Activated T-helper 17 cell treated with anti-CD3 and anti-CD28 coated beads, Interleukin-2, amount 50 U/mL, for 72 hours (primary cell): ENCODE measurements at places on chromosomes 1 and 21.

- no peaks in the 10 kb centered on the region for H3K4me1 ChIP-seq
- H3K27ac ChIP-seq = no peak overlapping the region
- H3K36me3 ChIP-seq = no peaks in the 10 kb centered on the region
Measured at GRCh38 chr1:59564192-59564891, 250.4 kb upstream of the HOOK1 start.

DNA sequence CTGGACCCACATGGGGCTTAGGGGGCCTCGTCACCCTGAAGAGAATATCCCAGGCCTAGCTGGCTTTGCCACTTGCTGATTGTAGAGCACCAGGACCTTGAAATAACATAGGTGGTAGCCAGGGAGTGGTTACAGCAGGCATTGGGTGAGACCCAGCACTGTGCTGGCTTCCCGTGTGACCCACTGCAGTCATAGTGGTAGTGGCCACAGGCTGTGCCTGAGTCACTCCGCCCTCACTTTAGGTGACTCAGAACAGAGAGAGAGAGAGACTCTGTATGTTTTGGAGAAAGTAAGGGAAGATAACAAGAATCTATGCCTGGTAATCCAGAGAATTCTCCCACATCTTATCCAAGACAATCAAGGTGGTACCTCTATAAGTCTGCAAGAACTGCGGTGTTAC is 98.7 kb upstream of the LHX8 start:
- H3K4me1 ChIP-seq = no peaks in the 10 kb centered on the region
- no peaks in the 10 kb centered on the region for H3K36me3 ChIP-seq
- ATAC-seq = peak; percentile 44
- H3K27ac ChIP-seq = no peak overlapping the region
- no peak overlapping the region for H3K4me3 ChIP-seq

- no peak for ATAC-seq
- H3K27me3 ChIP-seq = peaks cover 22% of the 10 kb centered on the region
- peaks cover 7% of the 10 kb centered on the region for H3K4me1 ChIP-seq
- no peak overlapping the region for H3K27ac ChIP-seq
- peak overlapping the region; percentile 24 for H3K4me3 ChIP-seq
Measured at GRCh38 chr1:157073944-157074685, 25.5 kb downstream of the ETV3L start.

DNA sequence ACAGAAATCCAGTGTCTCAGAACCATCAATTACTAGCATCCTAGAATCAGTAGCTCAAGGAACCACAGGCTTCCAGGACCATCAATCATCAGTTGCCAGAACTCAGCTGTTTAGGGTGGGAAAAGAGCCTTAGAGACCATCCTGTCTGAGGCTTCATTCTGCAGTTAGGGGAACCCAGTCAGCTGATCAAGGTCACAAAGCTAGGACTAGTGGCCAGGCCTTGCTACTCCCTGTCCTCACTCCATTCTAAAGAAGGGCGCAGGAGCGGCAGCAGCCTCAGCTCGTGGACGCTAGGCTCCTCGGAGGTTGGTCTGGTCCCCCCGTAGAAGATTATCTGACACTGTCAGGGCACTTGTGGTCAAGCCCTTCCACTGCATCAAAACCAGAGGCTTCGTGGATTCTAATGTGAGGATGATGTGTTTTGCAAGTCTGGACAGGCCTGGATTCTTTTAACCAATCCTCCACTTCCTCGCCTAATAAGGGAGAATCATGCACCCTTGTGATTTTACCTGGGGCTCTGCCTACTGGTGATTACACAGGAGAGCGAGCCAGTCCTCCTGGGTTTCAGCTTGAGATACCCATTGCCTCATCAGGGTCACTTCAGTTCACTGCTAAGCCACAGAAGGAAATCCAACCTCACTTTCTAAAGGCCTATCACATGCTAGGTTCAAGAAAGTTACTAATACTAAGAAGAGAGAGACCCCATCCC is 41.7 kb upstream of the IFFO2 start:
- H3K36me3 ChIP-seq = no peaks in the 10 kb centered on the region
- no peak for ATAC-seq
- peaks cover 4% of the 10 kb centered on the region for H3K27me3 ChIP-seq
- no peak overlapping the region for H3K4me3 ChIP-seq
- peaks cover 3% of the 10 kb centered on the region for H3K4me1 ChIP-seq

DNA sequence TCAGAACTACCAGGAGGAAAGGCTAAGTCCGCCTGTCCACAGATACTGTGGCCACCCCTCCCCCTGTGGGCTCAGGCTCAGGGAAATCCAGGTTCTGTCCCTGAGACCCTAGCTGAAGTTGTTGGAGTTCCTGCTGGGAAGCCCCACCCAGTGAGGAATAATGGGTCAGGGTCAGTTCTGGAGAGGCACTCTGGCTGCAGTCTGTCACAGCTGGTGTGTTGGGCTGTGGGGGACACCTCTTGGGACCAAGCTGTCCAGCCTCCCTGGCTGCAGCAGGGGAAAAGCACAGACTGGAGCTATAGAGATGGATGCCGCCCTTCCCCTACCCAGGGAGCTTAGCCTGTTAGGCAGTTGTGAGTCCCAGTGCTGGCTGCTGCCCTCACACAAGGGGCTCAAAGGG is 65.1 kb upstream of the RGS21 start:
- no peaks in the 10 kb centered on the region for H3K4me1 ChIP-seq
- no peak for ATAC-seq
- H3K36me3 ChIP-seq = no peaks in the 10 kb centered on the region
- H3K4me3 ChIP-seq = no peak overlapping the region
- no peaks in the 10 kb centered on the region for H3K27me3 ChIP-seq

DNA sequence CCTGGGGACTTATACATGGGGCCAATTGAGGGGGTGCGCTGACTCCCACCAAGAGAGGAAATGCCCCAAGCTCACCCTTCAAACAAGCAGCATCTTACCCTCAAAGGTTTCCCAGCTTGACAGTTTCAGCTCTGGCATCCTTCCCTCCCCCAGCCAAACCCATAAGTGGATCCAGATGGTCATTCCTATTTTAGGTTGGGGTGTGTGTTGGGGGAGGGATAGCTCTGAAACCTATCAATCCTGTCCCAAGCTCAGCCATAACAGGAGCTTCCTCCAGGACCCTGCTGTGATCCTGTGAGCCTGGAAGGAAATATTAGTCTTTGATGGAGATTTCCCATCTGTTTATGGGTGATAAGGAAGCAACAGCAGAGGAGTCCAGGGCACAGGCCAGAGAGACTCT is 3.4 kb upstream of the TMEM222 start:
- no peak overlapping the region for H3K27ac ChIP-seq
- peaks cover 5% of the 10 kb centered on the region for H3K36me3 ChIP-seq
- peaks cover 8% of the 10 kb centered on the region for H3K27me3 ChIP-seq
- no peak overlapping the region for H3K4me3 ChIP-seq
- ATAC-seq = no peak

DNA sequence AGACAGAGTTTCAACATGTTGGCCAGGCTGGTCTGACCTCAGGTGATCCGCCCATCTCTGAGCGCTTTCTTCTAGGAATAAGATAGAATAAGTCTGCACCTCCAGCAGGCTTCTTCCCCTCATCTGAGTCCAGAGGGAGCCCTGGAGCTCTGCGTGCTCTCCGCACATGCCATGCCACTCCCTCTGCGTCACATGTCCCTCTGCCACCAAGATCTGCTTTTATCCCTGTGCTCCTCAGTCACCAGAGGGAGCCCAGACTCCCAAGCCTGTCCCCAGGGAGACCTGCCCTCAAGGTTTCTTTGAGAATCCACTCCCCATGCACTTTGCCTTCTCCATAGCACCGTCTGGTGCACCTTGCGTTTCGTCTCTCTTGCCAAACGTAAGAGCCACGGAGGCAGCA is 213.0 kb downstream of the CAMTA1 start:
- peaks cover 3% of the 10 kb centered on the region for H3K4me1 ChIP-seq
- H3K27ac ChIP-seq = no peak overlapping the region
- H3K27me3 ChIP-seq = peaks cover 28% of the 10 kb centered on the region
- no peak for ATAC-seq
- H3K4me3 ChIP-seq = no peak overlapping the region

GRCh38 chr1:224619209-224619608 is 3.1 kb downstream of the CNIH3 start:
- H3K4me1 ChIP-seq = peaks cover 33% of the 10 kb centered on the region
- H3K27me3 ChIP-seq = peaks cover 46% of the 10 kb centered on the region

DNA sequence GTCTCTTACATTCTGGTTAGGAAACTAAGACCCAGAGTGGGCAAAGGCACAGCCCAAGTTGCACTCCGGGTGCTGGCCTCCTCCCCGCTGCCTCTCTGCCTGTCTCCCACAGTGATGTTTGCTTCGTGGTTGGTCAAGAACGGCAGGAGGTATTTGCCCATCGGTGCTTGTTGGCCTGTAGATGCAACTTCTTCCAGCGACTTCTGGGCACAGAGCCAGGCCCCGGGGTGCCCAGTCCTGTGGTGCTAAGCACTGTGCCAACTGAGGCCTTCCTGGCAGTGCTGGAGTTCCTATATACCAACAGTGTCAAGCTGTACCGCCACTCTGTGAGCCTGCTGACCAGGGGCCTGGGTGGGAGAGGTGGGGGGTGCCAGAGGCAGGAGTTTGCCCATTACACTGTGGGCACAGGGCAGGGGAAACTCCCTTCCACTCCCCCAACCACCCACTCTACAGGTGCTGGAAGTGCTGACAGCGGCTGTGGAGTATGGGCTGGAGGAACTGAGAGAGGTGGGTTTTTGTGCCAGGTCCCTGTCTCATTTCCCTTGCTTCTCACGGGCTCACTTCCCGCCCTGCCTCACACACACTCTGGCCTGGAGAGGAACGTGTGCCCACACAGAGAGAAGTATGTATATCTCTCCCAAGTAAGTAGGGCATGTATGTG is 1.9 kb downstream of the BTBD19 start:
- peaks cover 42% of the 10 kb centered on the region for H3K4me1 ChIP-seq
- H3K4me3 ChIP-seq = peak overlapping the region; percentile 91
- H3K27me3 ChIP-seq = no peaks in the 10 kb centered on the region
- H3K36me3 ChIP-seq = peaks cover 95% of the 10 kb centered on the region
- peak; percentile 3 for ATAC-seq

GRCh38 chr21:38140207-38140903 is 116.4 kb upstream of the KCNJ15 start:
- peaks cover 6% of the 10 kb centered on the region for H3K27me3 ChIP-seq
- H3K27ac ChIP-seq = no peak overlapping the region
- no peaks in the 10 kb centered on the region for H3K4me1 ChIP-seq
- H3K4me3 ChIP-seq = no peak overlapping the region

DNA sequence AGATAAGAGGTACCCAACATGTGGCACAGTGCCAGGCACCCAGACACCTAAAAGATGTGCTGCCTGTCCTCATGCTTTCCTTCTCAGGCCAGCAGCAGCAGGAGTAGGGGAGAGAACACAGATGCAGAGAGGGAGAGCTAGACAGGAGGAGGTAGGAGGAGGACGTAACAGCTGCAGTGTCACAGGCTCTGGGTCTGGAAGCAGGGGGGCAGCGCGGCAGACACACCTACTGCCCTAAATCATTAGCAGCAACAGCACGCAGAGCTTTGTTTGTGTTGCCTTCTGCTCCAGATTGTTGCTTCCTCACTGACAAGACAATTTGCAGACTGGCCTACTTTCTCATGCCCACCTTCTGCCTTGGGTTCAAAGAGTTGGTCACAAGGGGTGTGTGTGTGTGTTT is 196.7 kb upstream of the DAB1 start:
- H3K4me1 ChIP-seq = no peaks in the 10 kb centered on the region
- peaks cover 11% of the 10 kb centered on the region for H3K27me3 ChIP-seq
- H3K36me3 ChIP-seq = no peaks in the 10 kb centered on the region
- no peak overlapping the region for H3K27ac ChIP-seq

DNA sequence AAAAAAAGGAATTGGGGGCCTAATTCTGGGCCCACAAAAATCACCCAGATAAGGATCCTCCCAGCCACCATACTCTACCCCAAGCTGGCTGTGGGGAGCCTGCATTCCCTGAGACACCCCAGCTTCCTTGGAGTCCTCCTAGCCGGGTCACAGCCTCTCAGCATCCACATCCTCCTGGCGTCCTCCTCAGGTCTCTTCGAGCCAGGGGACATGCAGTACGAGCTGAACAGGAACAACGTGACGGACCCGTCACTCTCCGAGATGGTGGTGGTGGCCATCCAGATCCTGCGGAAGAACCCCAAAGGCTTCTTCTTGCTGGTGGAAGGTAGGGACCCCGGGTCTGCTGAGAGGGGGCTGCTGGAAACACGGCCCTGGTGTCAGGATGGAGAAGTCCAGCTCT is 64.3 kb downstream of the ALPL start:
- H3K4me1 ChIP-seq = no peaks in the 10 kb centered on the region
- peaks cover 20% of the 10 kb centered on the region for H3K27me3 ChIP-seq
- H3K27ac ChIP-seq = no peak overlapping the region
- no peak overlapping the region for H3K4me3 ChIP-seq
- H3K36me3 ChIP-seq = no peaks in the 10 kb centered on the region

GRCh38 chr21:24737296-24737850 is 869.9 kb downstream of the MRPL39 start:
- no peak for ATAC-seq
- H3K4me1 ChIP-seq = no peaks in the 10 kb centered on the region
- H3K27ac ChIP-seq = no peak overlapping the region
- no peaks in the 10 kb centered on the region for H3K36me3 ChIP-seq
- H3K4me3 ChIP-seq = no peak overlapping the region

DNA sequence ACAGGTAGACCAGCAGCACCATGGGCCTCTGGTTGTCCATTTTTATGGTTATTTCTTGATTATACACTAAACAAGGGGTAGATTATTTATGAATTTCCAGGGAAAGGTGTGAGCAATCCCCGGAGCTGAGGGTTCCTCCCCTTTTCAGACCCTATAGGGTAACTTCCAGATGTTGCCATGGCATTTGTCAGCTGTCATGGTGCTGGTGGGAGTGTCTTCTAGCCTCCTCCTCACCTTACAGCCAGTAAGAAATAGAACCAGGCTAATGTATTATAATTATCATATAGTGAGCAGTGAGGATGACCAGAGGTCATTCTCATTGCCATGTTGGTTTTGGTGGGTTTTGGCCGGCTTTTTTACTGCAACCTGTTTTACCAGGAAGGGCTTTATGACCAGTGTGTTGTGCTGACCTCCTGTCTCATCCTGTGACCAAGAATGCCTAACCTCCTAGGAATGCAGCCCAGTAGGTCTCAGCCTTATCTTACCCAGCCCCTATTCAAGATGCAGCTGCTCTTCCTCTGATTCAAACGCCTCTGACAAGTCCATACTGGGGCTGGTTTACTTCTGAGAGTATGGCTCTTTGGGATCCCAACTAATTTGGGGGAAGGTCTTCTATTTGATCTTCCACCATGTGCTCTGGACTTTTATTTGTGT is 13.5 kb upstream of the TINAGL1 start:
- H3K4me3 ChIP-seq = no peak overlapping the region
- H3K36me3 ChIP-seq = no peaks in the 10 kb centered on the region
- peaks cover 41% of the 10 kb centered on the region for H3K27me3 ChIP-seq
- ATAC-seq = no peak
- H3K27ac ChIP-seq = no peak overlapping the region
- H3K4me1 ChIP-seq = no peaks in the 10 kb centered on the region

- H3K4me3 ChIP-seq = no peak overlapping the region
- H3K27ac ChIP-seq = no peak overlapping the region
- no peak for ATAC-seq
- peaks cover 73% of the 10 kb centered on the region for H3K36me3 ChIP-seq
- no peaks in the 10 kb centered on the region for H3K27me3 ChIP-seq
Measured at GRCh38 chr1:6831366-6831765, 46.1 kb downstream of the CAMTA1 start.

- peaks cover 7% of the 10 kb centered on the region for H3K27me3 ChIP-seq
- H3K27ac ChIP-seq = no peak overlapping the region
- ATAC-seq = peak; percentile 92
Measured at GRCh38 chr1:228830954-228831481, 95.7 kb downstream of the RHOU start.
